Foreskin keratinocyte (primary cell): ENCODE measurements at places on chromosomes 4 and X.
A peak's percentile ranks its signal among the peaks of the same experiment; 100 is the strongest.

DNA sequence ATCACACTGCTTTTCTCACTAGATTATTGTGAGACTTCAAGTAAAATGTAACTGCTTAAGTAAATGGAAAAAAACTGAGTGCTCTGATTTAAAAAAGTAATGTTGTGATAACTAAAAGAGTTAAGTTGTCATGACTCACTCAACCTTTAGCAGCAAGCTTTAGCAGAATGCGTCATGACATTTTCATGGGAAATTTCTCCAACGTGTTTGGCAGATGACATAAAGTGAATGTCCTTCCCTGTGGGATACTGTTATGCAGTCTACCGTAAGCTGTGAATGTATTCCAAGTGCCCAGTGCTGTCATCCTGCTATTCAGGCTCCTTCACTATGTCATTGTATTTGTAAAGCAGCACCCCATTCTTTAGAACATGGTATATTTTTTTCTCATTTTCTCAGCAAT is 136.2 kb downstream of the CPXCR1 start:
- DNase-seq: no peak

- DNase-seq: no peak
These were observed at the start of gene NUDT10 for GRCh38 chrX:51332188-51332942. TSS of gene NUDT10 (plus strand) at chrX:51332822. CDS start at chrX:51332966, 144 bp downstream.

- DNase-seq: peak; percentile 42
These were observed 334.3 kb upstream of the GATB start for GRCh38 chr4:152094970-152095700.

DNA sequence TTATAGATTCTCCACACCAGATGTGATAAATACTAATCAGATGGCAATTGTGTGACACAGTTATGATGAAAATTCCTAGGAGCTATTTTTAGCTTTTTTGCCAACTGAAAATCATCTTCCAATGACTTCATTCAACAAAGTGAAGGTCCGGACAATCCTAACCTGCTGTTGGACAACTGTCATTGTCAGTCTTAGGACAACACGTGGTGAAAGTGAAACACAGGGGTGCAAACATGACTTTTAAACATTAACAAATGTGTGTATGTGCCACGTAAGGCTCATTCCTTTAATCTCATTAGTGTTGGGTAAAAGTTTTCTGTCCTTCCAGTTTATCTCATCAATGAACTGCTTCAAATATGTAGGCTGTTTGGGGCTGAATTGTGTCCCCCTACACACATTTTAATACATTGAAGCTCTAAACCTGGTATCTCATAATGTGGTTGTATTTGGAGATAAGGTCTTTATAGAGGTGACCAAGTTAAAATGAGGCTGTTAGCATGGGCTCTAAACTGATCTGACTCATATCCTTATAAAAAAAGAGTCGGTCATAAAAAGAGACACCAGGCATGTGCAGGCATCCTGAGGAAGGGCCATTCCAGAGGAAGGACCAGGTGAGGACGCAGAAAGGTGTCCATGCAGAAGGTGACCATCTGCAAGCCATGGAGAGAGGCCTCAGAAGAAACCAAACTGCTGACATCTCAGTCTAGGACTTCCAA is 41.2 kb upstream of the SMAD1 start:
- no peak for DNase-seq

DNA sequence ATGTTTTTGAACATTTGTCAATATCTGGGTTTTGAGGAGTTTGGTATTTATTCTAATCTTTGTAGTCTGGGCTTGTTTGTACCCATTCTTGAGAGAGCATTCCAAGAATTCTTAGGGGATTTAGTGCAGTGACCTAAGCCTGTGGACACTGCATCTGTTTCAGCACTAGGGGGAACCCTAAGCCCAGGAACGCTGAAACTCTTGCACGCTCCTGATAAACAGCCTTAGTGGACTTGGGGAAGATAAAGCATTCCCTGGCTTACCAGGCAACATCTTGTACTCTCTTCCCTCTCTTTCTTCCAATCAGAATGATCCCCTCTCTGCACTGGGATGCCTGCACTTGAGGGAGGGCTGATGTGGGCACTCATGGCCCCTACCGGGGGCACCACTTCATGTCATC is 654.9 kb upstream of the HTR2C start:
- peak; percentile 27 for DNase-seq

DNA sequence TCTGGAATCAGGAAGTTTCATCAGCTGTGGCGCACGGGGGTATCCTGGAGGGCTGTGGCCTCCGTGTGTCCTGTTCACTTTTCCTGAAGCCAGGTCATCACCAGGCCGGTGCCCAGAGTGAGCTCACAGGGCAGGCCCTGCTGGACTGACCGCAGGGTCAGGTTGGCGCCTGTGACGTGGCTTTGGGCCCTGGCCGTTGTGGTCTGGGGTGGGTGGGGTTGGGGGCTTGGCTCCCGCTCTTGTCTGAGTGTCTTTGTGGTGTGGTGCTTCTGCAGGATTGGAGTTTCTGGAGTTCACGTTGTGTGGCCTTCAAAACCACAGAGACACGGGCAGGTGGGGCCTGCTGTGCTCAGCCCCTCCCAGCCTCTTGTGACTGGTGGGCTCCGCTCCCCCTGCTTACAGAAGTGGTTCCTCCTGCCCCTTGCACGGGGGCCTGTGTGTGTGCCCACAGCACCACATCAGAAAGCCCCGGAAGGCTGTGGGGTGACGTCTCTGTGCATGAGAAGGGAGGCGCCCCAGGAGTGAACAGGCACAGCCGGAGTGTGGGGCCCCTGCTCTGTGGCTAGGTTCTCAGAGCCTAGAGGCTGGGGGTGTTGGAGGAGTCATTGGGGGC is 9.5 kb downstream of the RGS12 start:
- DNase-seq: no peak

- DNase-seq: no peak
These were observed 435.6 kb upstream of the SMIM31 start for GRCh38 chr4:164318350-164318749.

GRCh38 chr4:84529169-84529751 is 30.2 kb upstream of the NKX6-1 start:
- DNase-seq: no peak

DNA sequence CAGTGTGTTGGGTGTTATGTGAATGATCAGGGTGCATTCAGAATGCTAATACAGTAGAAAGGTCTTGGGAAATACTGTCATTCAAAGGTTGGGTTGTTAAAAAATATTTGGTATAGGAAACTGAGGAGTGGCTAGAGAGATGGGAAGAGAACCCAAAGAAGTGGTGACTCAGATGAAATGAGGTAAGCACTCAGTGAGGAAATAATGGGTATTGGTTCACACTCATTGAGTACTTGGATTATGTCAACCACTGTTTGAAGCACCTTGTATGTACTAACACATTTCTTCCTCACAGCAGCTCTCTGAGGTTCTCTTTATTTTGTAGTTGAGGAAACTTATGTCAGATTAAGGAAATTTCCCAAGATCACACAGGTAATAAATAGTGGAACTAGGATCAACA is 40.8 kb upstream of the NUDT6 start:
- peak; percentile 83 for DNase-seq

GRCh38 chr4:10697086-10697485 is 12.5 kb upstream of the CLNK start:
- DNase-seq: no peak

DNA sequence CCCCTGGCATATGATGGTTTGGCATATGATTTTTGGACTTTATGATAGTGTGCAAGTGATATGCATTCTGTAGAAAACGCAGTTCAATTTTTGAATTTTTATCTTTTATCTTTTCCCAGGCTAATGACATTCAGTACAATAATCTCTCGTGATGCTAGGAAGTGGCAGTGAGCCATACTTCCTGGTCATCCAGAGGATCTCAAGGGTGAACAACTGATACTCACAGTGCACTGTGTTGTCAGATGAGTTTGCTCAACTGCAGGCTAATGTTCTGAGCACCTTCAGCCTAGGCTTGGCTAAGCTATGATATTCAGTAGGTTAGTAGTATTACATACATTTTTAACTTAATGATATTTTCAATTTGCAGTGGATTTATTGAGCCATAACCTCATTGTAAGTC is 405.3 kb downstream of the PCDH7 start:
- DNase-seq: no peak

DNA sequence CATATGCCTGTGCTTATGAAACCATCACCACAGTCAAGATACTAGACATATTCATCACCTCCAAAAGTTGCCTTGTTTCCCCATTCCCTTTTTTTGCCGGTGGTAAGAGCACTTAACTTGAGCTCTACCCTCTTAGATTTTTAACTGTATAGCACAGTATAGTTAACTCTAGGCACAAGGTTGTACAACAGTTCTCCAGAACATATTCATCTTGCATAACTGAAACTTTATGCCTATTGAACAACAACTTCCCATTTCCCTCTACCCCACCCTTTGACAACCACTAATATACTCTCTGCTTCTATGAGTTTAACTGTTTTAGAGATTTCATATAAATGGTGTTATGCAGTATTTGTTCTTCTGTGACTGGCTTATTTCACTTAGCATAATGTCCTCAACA is 119.3 kb downstream of the ASB9 start:
- no peak for DNase-seq

GRCh38 chr4:24476282-24476681 is 108.1 kb downstream of the DHX15 start:
- no peak for DNase-seq

DNA sequence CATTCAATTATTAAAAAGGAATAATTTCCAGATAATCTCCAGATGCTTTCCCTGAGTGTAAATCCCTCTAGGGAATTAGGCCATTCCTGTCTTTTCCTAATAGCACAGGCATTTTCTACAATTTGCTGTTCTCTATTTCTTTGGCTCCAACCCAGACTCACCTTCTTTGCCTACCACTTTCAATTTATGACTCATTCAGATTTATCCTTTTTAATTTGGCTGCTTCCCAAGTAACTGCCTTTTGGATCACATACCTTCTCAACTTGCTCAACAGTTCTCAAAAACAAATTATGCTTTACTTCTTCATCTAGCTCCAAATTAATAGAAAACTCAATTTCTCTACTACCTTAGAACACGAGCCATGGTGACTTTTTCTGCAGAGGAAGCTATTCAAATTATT is 1166.3 kb upstream of the PCDH7 start:
- peak; percentile 79 for DNase-seq

GRCh38 chr4:25117274-25117673 is 43.0 kb downstream of the SEPSECS start:
- DNase-seq: no peak

- DNase-seq: peak; percentile 13
These were observed 58.2 kb upstream of the DKK2 start for GRCh38 chr4:107094332-107094731.
